ENCODE measurements at places on chromosomes 3 and 15.

DNA sequence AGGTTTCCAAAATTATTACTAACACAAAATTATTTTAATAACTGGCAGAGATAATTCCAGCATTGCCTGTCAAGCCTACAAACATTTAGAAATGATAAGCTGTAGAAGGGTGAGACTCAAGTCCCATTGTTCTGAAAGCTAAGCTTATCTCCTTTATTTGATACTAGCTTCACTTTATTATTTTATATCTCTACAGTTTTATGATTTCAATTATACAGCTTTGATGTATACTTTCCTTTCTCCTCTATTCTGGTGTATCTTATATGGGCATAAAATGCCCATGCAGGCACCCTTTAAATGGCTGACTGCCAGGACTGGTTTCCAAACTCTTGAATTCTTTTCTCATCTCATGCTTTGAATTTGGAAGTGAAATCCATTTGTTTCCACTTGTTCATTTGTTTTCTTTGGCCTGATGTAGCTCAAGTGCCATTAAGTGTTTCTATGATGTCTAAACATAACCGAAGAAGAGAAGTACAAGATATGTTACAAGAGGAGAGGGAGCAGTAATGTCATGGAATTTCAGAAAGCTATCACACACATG is 372.1 kb upstream of the ARHGEF26 start:
- no peak for DNase-seq

DNA sequence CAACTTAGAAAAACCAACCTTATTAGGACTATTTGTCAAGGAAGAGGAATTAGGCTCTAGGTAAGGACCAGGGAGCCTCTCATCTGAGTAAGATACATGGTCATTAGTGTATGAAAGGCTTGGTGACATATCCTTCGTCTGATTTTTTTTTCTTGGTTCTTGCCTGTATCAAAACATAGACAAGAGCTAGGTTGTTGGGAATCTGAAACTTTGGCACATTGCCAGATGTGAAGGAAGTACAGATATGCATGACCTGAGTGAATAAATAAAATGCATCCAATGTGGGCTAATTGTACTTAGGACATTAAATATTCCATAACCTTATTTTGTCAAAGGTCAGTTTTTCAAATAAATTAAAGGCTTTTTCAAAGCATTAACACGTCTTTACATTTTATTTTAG is 151.8 kb downstream of the SYNPR start:
- DNase-seq, result no peak

GRCh38 chr3:8990266-8991215 is 27.3 kb upstream of the RAD18 start:
- DNase-seq, result no peak

GRCh38 chr3:53457068-53457467 is 37.3 kb upstream of the CACNA1D start:
- no peak for DNase-seq

- DNase-seq, result no peak
Measured at GRCh38 chr15:56613811-56614210, 119.5 kb downstream of the ZNF280D start.

DNA sequence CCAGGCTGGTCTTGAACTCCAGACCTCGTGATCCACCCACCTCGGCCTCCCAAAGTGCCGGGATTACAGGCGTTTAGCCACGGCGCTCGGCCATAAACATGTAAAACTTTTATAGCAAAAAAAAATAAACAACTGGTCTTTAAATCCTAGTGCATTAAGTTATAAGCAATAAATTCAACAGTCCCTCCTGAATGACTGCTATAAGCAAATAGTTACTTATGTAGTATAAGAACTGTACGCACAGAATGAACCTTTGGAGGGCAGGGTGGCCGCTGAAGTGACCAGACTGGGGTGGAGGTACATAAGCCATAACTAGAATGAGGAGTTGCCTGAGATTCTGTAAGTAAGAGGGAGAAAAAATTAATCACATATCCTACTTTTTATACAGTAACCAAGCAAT is 12.6 kb downstream of the CCDC14 start:
- no peak for DNase-seq
